ENCODE measurements at places on chromosomes 7 and 10.

DNA sequence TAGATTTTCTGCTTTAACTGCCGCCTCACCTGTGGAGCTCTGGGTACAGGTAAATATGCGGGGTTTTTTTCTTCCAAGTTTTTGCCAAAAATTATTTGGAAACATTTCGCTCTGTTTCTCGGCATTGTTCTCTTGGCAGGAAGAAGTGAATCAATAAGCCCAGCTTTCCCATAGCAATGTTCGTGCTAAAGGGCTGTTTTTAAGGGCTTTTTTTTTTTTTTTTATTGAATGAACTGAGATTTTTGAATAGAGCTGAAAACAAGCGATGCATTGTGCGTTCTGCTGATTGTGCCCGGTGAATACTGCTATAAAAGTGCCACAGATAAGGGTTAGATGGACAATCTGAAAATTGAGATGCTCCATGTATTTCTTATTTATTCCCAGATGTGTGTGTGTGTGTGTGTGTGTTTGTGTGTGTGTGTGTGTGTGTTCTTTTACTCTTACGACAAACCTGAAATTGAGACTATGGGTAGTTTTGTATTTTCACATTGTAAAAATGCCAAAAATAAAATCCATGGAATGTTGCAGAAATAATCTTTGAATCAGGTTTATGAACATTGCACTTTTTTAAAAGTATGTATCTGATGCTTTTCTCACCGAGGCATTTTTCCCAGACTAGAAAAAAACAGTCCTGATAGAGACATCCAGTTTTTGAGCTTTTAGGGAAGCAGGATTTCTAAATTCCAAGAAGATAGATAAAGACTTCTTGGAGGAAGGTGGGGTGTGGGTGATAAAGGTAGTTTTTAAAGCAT lies 30.5 kb downstream of the KIAA1217 start:
- DNase-seq, result no peak

GRCh38 chr7:55140941-55141278 lies 122.1 kb downstream of the EGFR start:
- no peak for DNase-seq

GRCh38 chr10:110209926-110210673 lies 2.7 kb downstream of the MXI1 start:
- peak; percentile 23 for DNase-seq

- DNase-seq, result no peak
These were observed 106.3 kb downstream of the WNT2 start for GRCh38 chr7:117216436-117217069.

- no peak for DNase-seq
These were observed 96.9 kb upstream of the CCDC71L start for GRCh38 chr7:106757846-106758245.

DNA sequence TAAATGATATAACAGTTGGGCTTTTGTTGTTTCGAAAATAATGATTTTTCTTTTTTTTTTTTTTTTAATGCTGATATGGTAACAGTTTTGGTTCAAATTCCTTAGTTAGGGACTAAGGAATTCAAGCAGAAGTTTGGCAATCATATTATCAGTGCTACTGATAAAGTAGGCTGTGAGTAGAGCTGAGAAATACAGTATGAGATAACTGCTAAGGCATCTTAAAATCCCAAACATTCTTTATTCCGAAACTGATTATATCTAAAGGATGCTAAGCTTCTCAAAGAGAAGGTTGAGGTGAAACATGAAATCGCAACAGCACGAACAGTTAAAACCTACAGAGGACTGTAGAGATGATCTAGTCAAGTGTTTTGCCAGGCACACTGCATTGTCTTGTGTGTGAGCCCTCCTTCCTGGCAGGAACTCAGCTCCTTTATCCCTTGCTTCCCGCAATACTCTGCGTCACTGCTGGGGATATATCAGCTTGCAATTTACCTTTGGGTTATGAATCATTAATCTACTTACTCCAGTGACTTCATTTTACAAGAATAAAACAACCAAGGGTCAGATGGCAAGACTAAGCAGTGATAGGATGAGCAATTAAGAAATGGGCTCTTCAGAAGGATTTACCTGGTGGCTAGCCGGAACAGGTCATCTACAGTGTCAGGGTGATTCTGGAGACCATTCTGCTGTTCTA lies 36.7 kb downstream of the IRF5 start:
- no peak for DNase-seq

DNA sequence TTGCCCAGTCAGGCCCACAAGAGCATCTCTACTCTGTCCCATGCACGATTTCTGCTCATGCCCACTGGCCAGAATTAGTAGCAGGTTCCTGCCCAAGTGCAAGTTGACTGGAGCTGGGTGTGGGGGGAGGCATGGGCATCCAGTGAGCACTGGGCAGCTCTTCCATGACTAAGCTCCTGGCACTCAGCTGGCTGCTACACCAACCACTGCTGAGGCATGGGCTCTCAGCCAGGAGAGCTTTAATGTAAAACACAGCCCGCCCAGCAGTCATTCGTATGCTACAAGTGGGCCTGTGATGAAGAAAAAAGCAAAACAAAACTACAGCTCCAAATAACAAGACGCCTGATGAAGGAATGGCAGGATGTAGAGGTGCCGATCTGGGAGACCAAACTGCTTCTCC lies 335.4 kb upstream of the PFKP start:
- no peak for DNase-seq

GRCh38 chr10:127561647-127562046 lies 12.5 kb downstream of the NPS start:
- no peak for DNase-seq

- DNase-seq, result no peak
These were observed 16.1 kb upstream of the DMBT1 start for GRCh38 chr10:122544493-122544892.

DNA sequence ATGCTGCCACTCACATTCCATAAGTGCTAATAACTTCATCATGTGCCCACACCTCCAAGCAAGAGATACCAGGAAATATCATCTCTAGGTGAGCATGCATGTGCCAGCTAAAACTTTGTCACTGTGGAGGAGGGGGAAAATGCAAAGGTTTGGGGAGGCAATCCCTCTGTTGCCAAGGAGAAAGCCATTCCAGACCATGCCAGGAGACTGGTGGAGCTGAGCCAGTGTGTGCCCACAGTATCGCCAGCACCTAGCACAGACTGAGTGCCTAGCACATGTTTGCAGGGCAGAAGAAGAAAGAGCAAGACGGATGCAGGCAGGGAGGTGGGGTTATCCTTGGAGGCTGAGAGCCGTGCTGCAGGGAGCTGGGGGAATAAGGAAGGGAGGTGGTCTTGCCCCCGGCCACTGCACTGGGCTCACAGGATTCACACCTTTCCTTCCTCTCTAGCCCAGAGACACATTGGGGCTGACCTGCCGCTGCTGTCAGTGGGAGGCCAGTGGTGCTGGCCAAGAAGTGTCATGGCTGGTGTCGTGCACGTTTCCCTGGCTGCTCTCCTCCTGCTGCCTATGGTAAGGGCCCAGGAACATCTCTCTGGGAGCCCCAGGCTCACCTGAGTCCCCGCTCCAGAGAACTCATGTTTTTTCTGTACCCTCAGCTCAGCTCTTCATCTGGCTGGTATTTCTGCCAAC lies 10.8 kb downstream of the ADCYAP1R1 start:
- DNase-seq, result no peak

GRCh38 chr7:94357076-94357475 lies 37.6 kb upstream of the COL1A2 start:
- no peak for DNase-seq

- no peak for DNase-seq
These were observed 2.1 kb upstream of the RALA start for GRCh38 chr7:39621261-39621660.

GRCh38 chr10:35327790-35328403 lies 8.4 kb upstream of the CCNY start:
- DNase-seq, result no peak

- DNase-seq, result no peak
These were observed 35.5 kb downstream of the RAB19 start for GRCh38 chr7:140439359-140439758.

DNA sequence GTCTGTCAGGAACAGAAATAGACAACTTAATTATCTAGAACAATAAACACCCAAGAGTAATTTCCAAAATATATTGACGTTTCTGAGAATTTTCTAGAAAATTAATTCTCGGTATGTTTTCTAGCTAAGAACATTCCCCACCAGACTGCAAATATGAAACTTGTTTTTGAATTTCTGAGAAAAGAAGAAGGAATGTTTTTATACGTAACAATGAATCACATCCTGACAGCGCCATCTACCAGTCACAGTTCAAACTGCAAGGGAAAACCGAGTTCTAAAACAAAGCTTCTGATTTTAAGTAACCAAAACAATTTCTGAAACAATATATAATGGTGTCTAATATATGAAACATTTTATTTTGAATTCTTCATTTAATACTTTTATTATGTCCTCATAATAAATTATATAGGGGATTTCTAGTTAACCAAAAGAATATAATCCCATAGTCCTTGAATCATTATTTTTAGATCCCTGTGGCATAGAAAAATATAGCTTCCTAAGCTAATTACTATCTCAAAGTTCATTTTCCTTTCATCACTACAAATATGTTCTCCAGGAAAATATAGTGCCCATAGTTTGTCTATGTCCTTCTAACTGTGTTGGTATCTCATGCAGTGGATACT lies 34.5 kb upstream of the MEOX2 start:
- no peak for DNase-seq

- no peak for DNase-seq
These were observed 202.3 kb upstream of the KCTD7 start for GRCh38 chr7:66426332-66426731.

Measured in activated CD4-positive, alpha-beta T cell treated with anti-CD3 and anti-CD28 coated beads for 24 hours (primary cell).